CD4-positive, alpha-beta T cell treated with Interleukin-15 for 4 hours (primary cell): ENCODE measurements at places on chromosomes 3 and 15.

DNA sequence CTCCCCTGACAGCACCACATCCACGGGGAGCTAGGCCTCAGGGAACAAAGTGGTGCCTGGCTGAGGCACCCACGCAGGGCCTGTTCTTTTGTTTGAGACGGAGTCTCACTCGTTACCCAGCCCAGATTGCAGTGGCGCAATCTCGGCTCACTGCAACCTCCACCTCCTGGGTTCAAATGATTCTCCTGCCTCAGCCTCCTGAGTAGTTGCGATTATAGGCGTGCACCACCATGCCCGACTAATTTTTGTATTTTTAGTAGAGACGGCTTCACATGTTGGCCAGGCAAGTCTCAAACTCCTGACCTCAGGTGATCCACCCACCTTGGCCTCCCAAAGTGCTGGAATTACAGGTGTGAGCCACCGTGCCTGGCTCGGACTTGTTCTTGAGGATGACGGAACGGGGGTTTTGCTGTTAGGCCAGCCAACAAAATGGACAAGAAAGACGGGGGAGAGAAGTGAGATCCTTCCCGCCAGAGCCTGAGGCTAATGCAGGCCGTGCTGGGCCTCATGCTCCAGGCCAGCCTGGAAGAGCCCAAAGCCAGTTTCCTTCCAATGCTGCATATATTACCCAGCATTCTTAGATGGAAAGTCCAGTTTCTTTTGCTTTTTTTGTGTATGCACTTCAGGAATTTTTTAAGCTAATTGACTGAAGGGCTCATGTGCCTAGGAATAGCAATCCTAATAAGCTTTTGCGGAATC lies 28.1 kb upstream of the FURIN start:
- no peak for DNase-seq

DNA sequence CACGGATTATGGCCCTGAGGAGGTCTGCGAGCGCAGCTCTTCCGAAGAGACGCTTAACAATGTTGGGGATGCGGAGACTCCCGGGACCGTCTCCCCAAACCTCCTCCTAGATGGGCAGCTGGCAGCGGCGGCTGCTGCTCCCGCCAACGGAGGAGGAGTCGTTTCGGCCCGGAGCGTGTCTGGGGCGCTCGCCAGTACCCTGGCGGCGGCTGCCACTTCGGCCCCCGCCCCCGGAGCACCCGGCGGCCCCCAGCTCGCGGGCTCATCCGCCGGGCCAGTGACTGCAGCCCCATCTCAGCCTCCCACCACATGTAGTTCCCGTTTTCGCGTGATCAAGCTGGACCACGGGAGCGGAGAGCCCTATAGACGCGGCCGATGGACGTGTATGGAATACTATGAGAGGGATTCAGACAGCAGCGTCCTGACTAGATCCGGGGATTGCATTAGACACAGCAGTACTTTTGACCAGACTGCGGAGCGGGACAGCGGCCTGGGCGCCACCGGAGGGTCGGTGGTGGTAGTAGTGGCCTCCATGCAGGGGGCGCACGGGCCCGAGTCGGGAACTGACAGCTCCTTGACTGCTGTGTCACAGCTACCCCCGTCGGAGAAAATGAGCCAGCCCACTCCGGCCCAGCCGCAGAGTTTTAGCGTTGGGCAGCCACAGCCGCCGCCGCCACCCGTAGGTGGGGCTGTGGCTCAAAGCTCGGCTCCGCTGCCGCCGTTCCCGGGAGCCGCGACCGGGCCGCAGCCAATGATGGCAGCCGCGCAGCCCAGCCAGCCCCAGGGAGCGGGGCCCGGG lies 1.6 kb downstream of the TSC22D2 start:
- DNase-seq = peak; percentile 60

DNA sequence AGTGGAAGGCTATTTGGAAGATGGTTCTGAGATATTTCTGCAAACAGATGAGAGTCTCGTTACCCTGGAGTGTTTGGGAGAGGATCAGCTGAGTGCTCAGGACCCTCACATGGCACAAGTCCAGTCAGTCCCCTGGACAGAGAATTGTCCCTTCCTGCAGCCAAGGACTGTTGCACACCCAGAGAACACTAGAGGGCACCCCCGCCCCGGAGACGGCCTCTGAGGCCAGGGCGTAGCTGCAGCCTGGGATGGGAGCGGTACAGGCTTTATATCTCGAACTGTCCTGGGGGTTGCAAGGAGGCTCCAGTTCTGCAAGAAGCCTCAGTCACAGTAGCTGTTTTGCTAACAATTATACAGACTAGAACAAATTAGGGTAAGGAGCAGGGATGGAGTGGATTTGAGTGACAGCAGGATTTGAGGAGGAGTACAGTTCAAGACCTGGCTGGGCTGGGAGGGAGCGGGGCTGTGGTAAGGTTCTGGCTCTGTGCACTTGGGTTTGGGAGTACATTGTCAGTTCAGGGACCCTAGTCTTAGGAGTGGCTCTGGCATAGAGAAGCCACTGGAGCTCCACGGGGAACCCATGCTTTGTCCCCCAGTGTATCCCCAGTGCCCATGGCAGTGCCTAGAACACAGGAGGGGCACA lies 67.6 kb upstream of the HACD2 start:
- peak; percentile 28 for DNase-seq

DNA sequence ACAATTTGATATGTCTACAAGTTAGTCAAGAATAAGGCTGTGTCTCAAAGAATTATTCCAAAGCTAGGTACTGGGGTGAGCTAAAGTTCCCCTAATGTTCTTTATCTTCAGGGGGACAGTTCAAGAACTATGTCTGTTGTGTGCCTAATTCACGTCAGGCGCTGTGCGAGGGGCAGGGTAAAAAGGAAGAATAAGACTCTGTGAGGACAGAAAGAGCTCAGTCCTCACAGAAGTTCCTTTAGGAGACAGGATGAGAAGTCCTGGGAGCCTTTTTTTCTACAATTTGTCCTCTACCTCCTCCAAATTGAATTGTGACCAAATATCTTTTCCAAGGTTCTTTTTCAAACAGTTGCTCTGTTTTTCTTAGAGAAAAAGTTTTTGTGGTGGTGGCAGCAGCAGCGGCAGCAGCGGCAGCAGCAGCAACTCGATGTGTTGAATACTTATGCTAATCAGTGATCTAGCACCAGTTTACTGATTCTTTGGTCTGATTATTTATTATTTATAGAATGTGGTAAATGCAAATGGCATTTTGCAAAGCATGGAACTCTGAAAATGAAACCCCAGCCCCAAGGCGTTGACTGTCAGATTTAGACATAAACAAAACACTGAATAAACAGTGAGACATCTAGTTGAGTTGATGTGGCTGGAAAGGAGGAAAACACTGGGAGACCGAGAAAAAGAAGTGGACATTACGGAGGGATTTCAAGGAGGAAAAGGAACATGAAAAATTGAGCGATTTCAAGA lies 88.6 kb downstream of the GTPBP8 start:
- no peak for DNase-seq

- no peak for DNase-seq
Measured at GRCh38 chr15:67358812-67359211, 104.2 kb downstream of the IQCH start.

DNA sequence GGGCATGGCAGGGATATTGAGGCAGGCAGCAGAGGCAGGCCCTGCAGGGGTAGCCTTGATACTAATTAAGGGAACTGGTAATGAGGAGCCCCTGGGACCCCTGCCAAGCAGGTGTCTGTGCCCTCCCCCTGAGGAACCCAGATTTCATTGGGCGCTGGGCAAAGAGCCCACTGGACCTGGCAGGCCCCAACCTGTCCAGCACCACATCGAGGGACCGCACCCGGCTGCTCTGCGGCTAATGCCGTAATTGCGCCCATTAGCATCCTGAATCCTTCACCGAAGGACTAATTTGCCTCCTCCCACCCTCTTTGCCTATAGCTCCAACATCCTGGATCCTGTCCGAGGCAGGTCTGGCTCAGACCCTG lies 13.7 kb upstream of the SEMA3B start:
- DNase-seq = no peak

- no peak for DNase-seq
Measured at GRCh38 chr15:56207092-56207491, 36.6 kb downstream of the RFX7 start.

DNA sequence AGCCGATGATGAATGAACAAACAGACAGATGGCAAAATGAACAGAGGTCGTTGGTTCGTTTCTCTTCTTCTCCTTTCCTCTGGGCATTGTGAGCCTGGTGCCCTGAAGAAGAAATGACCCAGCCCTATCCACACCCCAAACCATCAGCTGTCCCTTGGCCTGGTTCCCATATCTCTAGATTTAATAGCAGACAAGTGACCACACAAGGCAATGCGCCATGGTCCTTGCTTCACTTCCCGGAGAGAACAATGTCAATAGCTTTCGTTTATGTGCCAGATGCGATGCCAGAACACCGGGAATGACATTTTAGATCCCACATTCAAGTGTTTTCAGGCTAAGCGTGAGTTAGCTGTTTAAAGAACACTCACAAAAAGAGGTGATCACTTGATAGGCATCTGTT lies 17.7 kb downstream of the POC1A start:
- DNase-seq = no peak

DNA sequence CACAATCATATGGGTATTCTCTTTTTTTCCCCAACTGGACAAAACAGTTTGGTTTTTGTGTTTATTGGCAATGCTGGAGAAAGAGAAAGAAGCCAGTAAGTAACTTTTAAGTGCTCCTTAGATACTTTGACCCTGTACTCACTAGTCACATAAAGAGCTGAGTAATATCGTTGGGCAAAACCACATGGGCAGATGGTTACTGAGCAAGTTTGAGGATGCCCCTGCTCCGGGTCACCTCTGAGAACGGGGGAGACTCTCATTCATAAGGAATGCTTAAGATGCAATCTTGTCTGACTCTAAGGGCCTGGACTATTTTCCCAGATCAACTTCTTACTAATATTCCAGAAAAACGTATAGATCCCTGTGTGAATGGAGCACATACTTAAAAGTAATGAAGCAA lies 106.4 kb upstream of the SLC2A2 start:
- DNase-seq = no peak

DNA sequence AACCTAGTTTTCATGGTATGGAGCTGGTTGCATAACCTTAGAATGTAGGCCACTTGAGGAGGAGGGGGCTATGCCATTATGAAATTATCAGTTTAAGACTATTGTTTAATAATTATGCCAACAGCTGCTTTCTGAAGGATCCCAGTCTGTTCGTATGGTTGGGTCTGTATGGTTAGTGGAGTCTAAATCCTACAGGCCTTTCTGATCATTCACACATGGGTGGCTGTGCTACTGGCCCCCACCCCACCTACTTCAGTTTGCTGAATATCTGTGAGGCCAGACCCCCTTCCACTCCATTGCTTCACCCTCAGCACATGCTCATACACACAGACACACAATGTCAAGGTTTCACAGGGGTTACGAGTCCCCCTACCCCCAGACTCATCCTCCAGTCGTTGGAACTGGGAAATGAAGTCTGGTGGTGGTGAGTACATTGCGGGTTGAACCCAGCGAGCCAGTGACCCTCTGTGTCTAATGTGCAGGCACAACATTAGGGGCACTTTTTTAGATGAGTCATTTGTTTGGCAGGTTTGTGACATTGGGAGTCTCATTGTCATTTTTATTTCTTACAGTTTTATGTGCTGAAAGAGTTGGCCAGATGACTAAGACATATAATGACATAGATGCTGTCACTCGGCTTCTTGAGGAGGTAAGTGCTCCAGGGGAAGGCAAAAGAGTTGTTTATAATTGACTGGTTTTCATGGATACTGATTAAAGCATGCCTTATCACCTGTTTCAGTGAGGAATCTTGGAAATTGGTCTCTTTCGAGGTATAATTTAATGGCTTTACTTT lies 85.3 kb downstream of the TRAK1 start:
- no peak for DNase-seq

GRCh38 chr3:142003291-142003690 lies 126.8 kb downstream of the ATP1B3 start:
- DNase-seq = no peak

- peak; percentile 73 for DNase-seq
Measured at GRCh38 chr3:16884748-16885592, at the start of gene PLCL2. Gene PLCL2 (plus strand): TSS chr3:16884955. CDS start chr3:16885040, 85 bp downstream.

- DNase-seq = no peak
Measured at GRCh38 chr15:74212494-74212893, 9.9 kb upstream of the STRA6 start.

- DNase-seq = no peak
Measured at GRCh38 chr3:151724576-151725562, 8.9 kb upstream of the AADACL2 start.
